ENCODE measurements at places on chromosomes 5 and 9. TPM values are rescaled to one million over a fixed set of nuclear protein-coding genes. Genes with fewer than 3 reads are reported as not detected.

- no peaks in the 10 kb centered on the region for H3K4me1 ChIP-seq
- H3K27me3 ChIP-seq, result peaks cover 80% of the 10 kb centered on the region
- no peak overlapping the region for H3K27ac ChIP-seq
- H3K4me3 ChIP-seq, result no peak overlapping the region
- no peaks in the 10 kb centered on the region for H3K36me3 ChIP-seq
- no peak for DNase-seq
Observed at GRCh38 chr5:1667648-1668140, 131.9 kb downstream of the MRPL36 start.

DNA sequence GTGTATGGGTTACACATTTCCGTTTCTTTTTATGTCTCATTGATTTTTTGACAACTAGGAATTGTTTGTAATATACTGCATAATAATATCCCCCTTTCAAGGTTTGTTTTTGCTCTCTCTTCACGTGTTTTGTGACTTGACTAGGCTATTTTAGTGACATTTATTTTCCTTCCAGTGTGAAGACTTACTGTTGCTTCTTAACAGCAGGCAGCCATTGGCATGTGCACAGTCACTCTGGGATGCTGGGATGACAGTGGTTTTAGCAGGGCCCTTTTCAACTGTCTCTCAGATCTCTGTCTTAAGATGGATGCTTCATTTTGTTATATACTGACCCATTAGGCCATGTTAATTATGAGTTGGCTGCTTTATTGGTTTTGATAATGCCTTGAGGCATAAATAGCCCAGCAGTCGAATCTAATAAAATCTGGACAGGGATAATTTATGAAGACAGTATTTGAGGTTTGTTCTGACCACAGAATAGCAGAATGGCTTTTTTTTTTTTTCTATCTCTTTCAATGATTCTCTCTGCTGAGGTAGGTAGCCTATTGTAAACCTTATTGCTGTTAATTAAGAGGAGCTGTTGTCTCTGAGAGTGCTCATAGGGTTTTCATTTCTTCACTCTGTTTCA lies 536.0 kb downstream of the GABRG2 start:
- DNase-seq, result no peak
- no peak overlapping the region for H3K27ac ChIP-seq
- no peak overlapping the region for H3K4me3 ChIP-seq
- no peaks in the 10 kb centered on the region for H3K4me1 ChIP-seq
- H3K36me3 ChIP-seq, result no peaks in the 10 kb centered on the region

DNA sequence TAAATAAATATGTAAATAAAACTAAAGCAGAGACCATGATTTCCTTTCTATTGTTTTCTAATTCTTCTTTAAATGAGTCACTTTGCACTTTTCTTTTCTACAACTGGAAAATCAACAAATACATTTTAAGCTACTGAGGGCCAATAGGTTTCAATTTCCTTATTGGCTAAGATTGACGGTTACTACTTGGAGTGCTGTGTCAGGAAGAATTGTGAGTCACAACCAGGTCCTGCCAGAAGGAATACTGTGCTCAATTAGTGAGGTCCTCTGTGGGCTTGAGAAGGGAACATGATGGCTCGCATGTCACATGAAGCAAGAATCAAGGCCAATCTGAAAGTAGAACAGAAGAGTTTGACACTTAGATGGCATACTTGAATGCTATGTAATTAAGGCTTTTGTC lies 110.8 kb downstream of the HMHB1 start:
- DNase-seq, result no peak
- H3K36me3 ChIP-seq, result no peaks in the 10 kb centered on the region
- H3K4me1 ChIP-seq, result peaks cover 12% of the 10 kb centered on the region
- no peak overlapping the region for H3K27ac ChIP-seq
- no peak overlapping the region for H3K4me3 ChIP-seq

DNA sequence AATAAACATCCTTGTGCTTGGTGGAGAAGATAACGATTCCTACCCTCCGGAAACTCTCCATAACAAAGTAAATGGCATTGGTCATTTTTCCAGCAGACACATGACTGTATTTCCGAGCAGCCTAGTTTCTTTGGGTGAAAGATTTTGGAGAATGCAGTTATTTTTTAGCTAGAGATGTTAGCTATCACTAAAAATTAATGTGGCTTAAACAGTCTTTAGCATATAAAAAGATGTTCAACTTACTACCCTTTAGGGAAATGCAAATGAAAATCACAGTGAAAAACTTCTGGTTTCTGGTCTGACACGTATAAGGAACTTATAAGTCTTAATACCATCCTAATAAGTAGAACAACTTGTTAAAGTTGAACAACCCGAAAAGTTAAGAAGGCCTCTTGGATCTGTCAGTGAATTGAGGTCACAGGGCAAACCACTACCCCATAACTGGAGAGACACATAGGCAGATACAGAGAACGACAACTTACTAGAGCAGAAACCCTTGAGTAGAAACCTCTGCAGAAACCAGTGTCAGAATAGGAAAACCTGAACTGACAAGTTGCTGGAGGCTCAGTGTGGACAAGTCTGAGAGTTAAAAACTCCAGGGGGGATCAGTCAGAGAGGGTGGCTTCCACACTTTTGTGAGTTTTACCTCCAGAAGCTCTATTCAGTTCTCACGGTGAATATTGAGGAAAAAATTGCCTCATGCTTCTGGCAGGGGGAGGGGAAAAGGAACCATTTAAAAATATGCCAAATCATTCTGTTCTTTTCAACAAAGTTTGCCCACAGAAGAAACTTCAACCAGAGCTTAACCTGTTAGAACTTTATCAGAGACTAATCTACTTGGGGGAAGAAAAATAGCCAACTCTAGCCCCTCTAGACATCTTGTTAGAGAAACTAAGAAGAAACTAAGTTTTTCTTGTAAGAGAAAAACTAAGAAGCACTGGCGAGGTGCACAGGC lies 325.2 kb upstream of the RPS23 start:
- H3K4me3 ChIP-seq, result no peak overlapping the region
- H3K27me3 ChIP-seq, result no peaks in the 10 kb centered on the region
- H3K36me3 ChIP-seq, result no peaks in the 10 kb centered on the region
- H3K4me1 ChIP-seq, result peaks cover 8% of the 10 kb centered on the region
- H3K27ac ChIP-seq, result no peak overlapping the region

CNTNAP3 gene
- total RNA-seq, result 10.7 TPM
